Bone marrow (tissue), 2 donors: ENCODE measurements at places on chromosomes 1 and 21.

GRCh38 chr1:53655931-53656746 lies 82.8 kb downstream of the GLIS1 start:
- DNase-seq: no peak

GRCh38 chr1:65572701-65573421 lies 152.4 kb downstream of the LEPR start:
- DNase-seq: no peak

DNA sequence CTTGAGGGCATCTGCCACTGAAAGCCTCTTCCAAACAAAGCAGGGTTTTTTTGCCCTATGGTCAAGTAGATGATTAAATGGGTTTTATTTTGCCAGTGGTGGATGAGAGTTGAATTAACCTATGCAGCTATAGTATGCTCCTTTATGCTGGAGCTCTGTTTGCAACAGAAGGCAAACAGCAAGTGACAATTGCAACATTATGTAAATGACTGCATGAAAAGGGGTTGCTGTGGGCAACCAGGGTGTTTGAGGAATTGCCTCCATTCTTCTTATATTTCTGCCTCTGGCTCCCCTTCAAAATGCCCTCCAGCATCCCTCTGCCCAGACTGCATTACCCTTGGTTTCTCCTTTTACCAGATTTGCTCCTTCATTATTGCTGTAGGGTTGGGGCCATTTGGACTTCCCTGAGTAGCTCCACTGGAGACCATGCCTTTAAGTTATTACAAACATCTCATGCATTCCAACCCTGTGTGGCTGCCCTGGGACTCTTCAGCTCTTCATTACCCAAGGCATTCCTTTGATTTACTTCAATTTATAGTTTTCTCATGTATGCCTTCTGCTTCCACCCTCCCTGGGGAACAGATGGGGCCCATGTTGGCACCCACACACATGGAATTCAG lies 398.4 kb downstream of the PRDM2 start:
- DNase-seq: no peak

- DNase-seq: no peak
Observed at GRCh38 chr1:232704694-232705680, 75.1 kb upstream of the SIPA1L2 start.

DNA sequence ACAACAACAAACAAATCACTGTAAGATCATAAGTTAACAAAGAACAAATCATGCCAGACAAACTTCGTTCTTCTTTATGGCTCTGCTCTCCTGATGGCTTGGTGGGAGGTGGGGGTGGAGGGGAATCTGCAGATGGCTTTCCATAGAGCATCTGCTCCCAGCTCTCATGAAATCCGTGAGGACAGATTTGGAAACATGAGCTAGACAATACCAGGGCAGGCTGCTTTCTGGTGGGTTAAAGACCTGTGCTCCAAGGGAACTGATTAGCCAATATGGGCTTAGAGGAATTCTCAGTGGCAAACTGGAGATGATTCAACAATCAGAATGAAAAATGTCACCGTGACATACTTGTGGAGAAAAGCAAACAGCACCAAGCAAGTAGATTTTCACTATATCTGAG lies 69.4 kb upstream of the TLR5 start:
- no peak for DNase-seq

GRCh38 chr1:204692841-204693356 lies 7.4 kb upstream of the LRRN2 start:
- no peak for DNase-seq

DNA sequence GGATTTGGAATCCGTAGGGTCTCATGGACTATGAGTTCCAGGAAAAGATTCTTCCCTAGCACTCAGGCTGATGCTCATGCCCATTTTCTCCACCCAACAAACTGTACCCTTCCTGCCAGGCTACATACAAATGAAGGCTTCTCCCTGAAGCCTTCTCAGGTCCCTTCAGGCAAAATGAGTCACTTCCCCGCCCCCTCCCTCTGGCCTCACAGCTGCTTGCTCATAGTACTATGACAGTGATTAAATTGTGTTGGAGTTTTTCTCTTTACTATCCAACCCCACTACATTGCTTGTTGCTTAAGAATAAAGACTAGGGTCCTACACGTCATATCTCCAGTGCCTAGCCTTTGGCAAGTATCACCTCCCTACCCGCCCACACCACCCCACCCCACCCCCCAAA lies 207.6 kb upstream of the NFIA start:
- DNase-seq: no peak

DNA sequence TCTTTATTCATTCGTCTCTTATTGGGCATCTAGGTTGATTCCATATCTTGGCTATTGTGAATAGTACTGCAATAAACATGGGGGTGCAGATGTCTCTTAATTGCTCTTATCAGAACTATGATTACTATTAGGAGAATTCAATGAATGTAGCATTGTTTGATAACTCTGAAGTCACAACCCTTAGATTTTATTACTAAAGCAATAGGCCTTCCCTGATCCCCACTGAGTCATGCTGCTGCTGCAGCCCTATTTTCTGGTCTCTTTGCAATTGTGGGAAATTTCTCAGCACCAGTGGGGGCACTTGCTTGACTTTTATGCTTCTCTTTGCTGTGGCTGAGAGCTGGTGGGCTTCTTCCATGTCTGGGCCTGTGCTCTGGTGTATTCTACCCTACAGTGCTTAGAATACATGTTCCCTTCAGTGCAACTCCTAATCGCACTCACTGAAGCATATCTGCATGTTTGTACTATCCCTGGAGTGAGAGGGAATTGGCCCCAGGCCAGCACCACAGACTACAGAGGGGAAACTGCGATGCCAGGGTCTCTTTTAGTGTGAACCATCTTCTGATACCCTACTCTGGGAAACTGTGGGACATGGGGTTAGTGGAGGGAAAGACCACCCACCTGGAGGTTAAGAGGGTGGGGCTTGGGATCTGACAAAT lies 52.2 kb upstream of the ROR1 start:
- no peak for DNase-seq

DNA sequence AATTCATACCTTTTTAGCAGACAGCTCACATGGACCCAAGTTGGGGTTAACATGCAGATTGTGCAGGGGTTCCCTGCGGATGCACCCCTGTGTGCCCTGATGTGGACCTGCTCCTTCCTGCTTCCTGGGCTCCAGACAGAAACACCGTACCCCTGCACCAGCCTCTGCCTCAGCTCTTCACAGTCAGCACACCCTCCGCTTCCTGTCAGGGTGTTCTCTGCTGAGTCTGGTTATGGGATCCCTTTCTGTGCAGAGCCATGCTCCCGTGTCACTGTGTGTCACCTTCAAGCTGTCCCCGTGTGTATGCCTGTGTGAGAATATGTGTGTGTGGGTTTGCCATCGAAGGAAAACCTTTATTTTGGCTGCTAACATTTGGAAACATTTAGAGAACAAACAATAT lies 48.7 kb upstream of the KCNJ15 start:
- no peak for DNase-seq

DNA sequence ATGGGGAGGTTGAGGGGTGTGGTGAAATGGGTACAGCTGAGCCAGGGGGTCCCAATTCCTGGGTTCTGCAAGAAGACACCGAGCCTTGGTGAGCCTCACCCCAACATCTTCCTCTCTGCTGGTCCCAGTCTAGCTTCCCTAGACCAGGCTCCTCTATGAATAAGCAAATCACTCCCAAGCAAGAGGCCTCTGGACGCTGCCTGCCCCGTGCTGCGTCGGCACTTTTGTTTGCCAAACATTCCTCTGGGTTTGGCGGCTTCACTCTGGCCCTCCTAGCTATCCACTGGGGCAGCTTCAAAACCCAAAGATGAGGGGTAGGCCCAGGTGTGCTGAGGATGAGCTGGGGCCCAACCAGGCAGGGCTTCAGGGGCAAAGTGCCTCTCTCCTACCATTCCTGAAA lies 137.1 kb upstream of the CD34 start:
- DNase-seq: no peak

DNA sequence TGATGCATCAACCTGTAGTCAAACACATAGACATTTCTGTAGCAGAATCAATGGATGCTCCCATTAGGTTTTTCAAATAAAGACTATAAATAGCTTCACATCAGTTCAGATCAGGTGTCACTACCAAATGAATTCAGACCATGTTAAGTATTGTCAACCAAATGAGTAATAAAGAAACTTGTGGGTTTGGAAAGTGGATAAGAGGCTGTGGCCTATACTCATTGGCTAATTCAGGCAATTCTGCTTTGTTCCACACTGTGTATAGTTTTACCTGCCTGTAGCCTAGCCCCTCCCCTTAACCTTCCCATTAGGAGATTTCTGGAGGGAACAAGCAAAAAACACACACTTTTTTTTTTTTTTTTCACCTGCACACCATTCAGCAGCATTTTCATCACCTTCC lies 321.2 kb downstream of the HLX start:
- no peak for DNase-seq

- peak; percentile 37 for DNase-seq
Observed at GRCh38 chr1:151972542-151973248, 21.0 kb downstream of the S100A10 start.

- no peak for DNase-seq
Observed at GRCh38 chr1:221635305-221635704, 106.6 kb downstream of the DUSP10 start.

GRCh38 chr21:35340273-35340672 lies 291.2 kb upstream of the RUNX1 start:
- DNase-seq: no peak

DNA sequence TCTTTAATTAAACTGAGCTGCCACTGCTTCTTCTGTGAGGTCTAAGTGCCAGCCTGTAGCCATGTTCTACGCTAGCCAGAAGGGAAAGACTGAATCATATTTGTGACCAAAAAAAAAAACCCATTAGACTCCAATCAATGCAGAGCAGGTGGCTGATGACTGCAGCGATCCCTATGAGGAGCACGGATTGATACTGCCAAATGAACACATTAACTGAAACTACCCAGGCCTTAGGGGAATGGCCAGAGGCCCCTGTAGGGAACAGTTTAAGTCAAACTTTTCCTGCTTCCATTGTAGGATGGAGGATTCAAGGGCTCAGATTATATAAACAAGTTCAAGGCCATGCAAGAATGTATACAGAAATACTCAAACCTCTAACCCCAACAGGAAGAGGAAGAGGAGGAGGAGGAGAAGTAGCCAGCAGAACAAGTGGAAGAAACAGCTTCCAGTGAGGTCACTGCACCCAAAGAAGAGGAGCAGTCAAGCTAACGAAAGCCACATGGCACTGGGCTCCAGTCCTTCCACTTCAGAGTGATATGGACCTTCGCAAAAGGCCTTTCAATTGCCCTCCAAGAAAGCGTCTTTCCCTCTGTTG lies 328.3 kb downstream of the SMYD3 start:
- DNase-seq: no peak

- no peak for DNase-seq
Observed at GRCh38 chr1:242847390-242847993, 323.0 kb upstream of the PLD5 start.

DNA sequence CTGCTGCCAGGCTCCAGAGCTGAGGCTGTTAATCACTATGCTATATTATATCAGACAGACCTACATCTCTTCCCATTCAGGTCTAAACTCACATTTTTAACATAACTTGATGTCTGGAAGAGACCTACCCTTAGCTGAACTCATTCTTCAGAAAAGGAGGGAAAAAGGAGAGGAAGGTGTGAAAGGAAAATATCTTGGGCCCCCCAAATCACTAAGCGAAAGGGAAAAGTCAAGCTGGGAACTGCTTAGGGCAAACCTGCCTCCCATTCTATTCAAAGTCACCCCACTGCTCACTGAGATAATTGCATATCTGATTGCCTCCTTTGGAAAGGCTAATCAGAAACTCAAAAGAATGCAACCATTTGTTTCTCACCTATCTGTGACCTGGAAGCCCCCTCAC lies 222.2 kb downstream of the ASTN1 start:
- DNase-seq: no peak

DNA sequence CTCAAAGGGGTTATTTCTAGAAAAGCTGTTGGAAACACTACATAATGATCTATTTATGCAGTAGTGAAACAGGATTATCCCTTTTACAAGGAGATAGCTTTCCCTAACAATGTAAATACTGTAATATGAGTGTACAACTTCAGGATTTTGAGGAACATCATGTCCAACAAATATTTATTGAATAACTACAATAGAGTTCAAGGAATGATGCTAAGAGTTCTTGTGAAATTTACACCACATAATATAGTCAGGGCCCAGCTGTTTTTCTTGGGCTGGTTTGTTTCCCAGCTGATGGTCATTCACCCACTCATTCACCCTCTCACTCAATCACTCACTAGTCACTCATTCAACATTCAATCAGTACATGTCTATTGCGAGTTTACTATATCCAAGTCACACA lies 12.3 kb upstream of the LYPLAL1 start:
- no peak for DNase-seq

DNA sequence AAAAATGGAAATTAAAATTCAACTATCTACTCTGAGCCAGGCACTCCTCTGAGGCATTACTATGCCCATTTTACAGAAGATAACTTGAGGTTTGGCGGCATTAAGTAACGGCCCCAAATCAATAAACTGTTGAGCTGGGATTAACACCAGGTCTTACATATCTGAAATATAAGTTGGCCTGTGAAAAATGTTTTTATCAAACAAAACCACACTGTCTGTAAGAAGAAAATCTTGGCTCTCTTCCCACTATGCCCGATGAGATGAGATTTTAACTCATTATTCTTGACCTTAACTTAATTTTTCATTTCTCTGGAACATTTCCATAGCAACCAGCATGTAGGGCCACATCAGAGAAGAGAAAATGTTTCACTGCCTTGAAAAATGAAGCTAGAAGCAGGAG lies 21.8 kb downstream of the RC3H1 start:
- DNase-seq: no peak

DNA sequence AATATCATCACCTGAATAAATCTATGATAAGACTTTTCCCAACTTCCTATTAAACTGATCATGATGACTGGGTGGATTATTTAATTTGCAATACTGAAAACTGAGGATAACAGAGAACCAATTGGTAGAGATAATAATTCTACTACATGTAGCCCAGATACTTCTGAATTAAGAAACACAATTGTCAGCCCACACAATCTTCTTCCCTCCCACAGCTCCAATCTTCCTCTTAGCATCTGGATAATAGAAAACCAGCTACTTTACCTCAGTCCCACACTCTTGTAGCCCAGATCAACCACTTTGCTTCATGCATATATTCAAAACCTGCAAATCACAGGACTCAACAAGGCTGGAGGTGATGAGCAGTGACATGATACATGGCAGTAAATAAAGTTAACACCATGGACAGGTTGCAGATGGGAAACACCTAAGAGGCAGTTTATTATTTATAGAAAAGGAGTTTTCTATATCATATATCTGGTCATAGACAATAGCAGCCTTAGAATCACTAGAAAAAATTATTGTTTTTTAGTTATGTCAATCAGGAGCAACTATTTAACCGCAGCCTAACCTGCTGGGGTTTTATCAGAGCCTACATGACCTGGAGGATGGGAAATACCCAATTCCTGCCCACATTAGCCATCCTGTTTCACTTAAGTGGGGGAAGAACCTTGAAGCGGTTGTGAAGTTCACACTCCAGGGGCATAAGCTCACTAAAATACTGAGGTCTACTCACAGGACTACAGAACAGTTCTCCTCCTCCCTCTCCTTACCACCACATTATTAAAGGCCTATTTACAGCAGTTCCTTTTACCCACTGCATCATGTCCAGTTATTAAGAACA lies 16.7 kb downstream of the FRRS1 start:
- no peak for DNase-seq

GRCh38 chr1:184399192-184399847 lies 12.5 kb downstream of the C1orf21 start:
- DNase-seq: no peak
